ELF-1 (cell line): ENCODE measurements at places on chromosomes 6 and 20.

DNA sequence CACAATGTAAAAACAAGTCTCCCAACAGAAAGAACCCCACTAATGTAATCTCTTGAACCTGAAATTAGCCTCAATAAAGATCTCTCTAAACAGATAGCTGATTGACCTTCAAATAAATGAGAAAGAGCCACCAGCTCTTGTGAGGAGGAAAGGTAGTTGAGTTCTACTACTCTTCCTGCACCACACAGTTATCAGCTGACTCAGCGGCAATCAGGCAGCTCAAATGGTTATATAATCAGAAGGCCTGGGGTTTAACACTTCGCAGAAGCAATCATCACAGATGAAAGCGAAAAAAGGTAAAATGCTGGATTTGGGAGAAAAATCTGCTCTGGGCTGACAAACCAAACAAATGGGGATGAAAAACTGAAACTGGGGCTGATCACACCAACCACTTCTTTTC, 91.8 kb downstream of the CHD6 start:
- DNase-seq = no peak

- no peak for DNase-seq
These were observed 4.2 kb downstream of the GMEB2 start for GRCh38 chr20:63622732-63623131.

DNA sequence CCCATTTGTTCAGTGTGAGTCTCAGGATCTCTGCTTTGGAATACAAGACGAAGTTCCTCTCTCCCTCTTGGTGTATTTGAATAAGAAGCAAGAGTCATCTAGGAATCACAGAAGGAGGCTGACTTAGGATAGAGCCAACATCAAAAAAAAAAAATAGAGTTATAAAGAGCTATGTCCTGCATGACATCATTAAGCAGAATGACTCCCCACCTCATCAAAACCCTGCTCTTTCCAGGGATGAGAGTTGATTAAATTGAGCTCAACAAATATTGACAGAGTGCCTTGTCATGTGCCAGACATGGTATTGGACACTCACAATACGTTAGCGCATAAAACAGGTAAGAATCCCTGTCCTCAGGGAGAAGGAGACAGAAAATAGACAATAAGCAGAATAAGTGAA, 48.6 kb upstream of the TNFAIP3 start:
- no peak for DNase-seq

GRCh38 chr20:43389211-43389610, 68.5 kb upstream of the SRSF6 start:
- peak; percentile 75 for DNase-seq

DNA sequence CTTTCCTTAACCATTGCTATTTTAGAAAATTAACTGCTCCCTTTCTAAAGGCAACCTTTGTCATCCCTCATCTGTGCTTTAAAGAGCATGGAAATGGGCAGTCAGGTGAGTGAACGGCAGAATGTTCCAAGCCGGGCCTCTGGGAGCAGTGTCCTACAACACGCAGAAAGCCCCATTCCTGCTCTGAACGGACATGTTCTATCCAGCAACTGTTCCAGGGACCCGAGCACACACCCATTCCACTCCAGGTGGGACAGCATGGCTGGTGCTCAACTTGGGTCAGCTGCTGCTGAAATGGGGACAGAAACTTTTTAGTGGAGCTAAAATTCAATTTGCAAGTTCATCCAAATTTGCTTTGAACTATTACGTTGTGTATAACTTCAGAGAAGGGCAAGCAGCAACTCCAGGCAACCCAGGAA, 26.7 kb downstream of the DIDO1 start:
- DNase-seq = no peak

- peak; percentile 94 for DNase-seq
These were observed 70.6 kb downstream of the OLIG3 start for GRCh38 chr6:137423451-137424168.

DNA sequence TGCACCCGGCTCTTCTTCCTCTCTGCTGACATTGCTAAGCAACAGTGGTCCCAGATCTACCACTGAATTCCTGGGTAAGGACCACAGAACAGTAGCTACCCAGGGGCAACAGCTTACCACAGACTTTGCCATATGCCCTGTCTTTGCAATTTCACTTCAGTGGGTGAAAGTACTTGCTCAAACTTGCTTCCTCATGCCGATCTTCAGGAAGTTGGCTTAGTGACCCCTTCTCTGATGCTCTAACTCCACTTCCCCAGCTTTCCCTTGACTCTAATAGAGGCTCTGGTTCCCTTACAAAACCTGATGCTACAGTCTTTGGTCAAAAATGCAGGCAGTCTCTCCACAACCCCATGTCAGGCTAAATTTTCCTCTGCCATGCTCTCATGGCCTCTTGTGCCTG, 3.3 kb upstream of the TAAR5 start:
- DNase-seq = no peak

GRCh38 chr6:53023323-53023722, 28.2 kb upstream of the GSTA4 start:
- no peak for DNase-seq

GRCh38 chr6:132623106-132623845, 799 bp downstream of the TAAR2 start:
- DNase-seq = no peak

- DNase-seq = no peak
These were observed 64.0 kb downstream of the BFSP1 start for GRCh38 chr20:17467120-17467655.

GRCh38 chr6:36314221-36315014, 22.3 kb downstream of the BNIP5 start:
- peak; percentile 93 for DNase-seq

- DNase-seq = no peak
These were observed 12.2 kb upstream of the RSPH3 start for GRCh38 chr6:159012201-159012600.

- no peak for DNase-seq
These were observed 242.5 kb downstream of the LRFN2 start for GRCh38 chr6:40344566-40345167.

DNA sequence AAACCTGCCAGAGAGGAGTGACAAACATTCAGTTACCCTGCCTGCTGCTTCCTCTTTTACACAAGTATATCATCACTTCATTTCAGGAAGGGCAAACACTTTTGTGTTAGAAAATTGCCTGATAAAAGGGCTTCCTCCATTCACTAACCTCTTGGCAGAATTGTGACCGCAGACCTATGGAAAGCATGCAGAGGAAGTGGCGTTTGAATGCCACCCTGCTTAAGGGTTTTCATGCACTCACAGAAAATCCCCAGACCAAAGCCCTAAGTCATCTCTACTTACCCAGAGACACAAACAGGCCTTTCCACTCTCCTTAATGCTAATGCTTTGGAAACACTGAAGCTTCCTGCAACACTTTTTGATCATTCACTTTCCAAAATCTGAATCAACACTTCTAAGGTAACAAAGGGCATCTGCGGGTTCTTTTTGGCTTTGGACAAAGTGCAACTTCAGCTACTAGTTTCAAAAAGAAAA, 22.1 kb upstream of the RALGAPA2 start:
- DNase-seq = no peak

- DNase-seq = no peak
These were observed 64.4 kb downstream of the TMEM242 start for GRCh38 chr6:157258878-157259277.

DNA sequence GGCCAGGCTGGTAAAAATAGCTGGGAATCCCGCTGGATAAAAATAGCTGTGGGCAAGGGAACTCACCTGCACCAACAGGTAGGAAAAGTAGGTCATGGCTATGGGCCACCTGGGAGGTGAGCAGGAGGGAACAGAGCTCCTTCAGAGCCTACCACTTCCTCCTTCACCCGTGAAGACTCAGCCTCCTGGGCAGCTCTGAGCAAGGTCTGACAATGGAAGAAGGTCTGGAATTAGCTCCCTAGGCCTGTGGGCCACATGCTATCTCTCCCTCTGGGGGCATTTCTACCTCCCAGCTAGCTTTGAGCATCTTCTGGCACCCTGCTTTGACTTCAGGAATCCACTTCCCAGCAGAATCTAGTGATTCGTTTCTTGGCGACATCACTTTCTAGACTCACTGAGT, 153.9 kb downstream of the MRPL14 start:
- DNase-seq = no peak

- no peak for DNase-seq
These were observed 251.0 kb downstream of the KHDC1L start for GRCh38 chr6:72974276-72974675.

DNA sequence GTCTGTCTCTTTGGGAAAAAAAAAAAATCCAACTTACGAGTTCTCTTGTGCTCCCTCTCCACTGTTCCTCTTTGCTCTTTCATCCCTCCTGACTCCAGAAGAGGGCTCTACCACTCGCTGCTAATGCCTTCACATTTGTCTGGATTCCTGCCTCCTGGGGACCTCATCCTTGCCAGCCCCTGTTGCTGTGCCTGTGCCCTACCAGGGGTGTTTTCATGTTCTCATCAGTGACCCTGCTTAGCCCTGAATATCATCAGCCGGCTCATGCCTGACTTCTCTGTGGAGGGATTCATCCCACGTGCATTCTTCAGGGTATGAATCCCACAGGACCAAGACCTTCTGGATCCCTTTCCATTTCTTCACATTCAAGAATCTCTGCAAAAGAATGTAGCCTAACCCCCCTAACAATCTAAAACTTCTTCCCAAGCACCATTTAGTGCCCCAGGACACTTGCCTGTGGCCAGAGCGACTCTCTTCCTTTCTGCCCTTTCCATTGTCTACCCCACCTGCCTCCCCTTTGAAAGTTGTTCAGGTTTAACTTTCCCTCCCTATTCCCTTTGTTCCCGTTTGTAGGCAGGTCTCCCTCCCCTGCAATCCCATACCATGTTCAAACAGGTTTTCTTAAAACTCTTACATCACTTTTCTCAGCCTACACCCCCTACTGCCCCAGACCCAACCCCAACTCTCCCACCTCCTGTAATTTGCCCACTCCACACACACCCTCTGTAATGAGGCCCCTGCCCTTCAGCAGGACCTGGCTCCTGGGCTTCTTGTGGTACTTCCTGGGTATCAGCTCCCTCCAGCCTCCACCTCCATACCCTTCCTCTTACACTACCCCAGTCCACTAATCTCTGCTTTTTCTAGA, 50.2 kb downstream of the RREB1 start:
- DNase-seq = peak; percentile 80

GRCh38 chr20:56285496-56285895, 37.0 kb downstream of the MC3R start:
- DNase-seq = no peak

GRCh38 chr20:52172392-52173047, 19.1 kb downstream of the ZFP64 start:
- no peak for DNase-seq

DNA sequence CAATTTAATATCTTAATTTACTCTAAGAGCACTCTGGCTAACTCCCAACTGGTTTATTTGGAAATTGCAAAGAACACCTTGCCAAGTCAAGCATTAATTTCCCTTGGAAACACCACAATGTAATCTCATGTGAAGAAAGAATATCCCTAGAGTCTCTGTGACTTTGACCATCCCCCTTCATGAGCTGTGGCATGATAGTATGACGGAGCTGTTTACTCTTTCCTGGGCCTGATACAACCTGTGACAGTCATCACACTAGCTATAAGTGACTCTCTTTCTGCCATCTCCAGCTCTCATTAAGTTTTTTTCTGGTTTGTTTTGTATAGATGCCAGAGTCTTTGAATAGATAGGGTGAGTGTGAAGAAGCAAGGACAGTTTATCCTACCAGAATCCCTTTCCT, 470.3 kb upstream of the JARID2 start:
- no peak for DNase-seq

- DNase-seq = no peak
These were observed 261.3 kb downstream of the ESR1 start for GRCh38 chr6:152068622-152069261.

DNA sequence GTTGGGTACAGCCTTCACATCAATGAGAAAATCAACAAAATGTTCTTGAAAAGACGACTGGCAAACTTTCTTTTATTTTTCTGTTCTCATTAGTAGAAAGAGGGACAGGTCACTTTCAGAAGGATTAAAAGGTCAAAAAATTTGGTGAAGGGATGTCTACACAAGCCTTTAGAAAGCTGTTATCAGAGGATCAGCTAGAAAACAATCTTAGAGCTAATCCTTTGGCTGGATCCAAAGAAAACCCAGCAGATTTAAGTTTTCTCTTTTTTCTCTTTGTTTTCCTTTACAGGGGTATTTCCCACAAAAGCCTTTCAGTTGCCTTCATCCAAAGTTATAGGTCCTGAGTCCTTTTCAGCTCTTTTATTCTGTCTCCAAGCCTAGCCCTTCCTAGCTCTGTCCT, 57.3 kb upstream of the EDN1 start:
- DNase-seq = no peak

GRCh38 chr20:1415667-1416468, 23.0 kb upstream of the FKBP1A start:
- peak; percentile 70 for DNase-seq

- no peak for DNase-seq
These were observed 4.3 kb downstream of the DLGAP4 start for GRCh38 chr20:36310215-36310981.

- no peak for DNase-seq
These were observed 127.9 kb upstream of the TOP1 start for GRCh38 chr20:40900666-40901215.

- DNase-seq = no peak
These were observed 23.2 kb downstream of the CGA start for GRCh38 chr6:87071683-87072082.

DNA sequence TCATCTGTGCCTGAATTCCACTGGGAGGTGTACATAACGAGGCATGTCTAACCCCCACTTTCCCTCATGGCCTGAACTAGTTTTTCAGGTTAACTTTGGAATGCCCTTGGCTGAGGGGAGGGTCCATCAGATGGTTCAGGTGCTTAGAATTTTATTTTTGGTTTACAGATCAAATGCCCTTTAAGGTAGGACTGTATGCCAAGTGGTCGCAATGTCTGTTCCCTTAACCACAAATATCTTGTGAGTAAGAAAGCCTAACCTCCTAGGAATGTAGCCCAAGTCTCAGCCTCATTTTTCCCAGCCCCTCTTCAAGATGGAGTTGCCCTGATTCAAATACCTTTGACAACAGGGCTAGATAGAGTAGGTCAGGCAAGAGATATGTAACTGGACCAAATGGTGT, 78.4 kb downstream of the RNASET2 start:
- DNase-seq = no peak
